ENCODE measurements at places on chromosomes 11 and 22. TPM values are rescaled to one million over a fixed set of nuclear protein-coding genes. Genes with fewer than 3 reads are reported as not detected.

CNIH2 gene
- not detected for total RNA-seq

HOATZ gene
- not detected for total RNA-seq

GNB1L gene
- 2.4 TPM for total RNA-seq

TSKU gene
- 3.0 TPM for total RNA-seq

FDX1 gene
- 7.9 TPM for total RNA-seq

CHKB gene
- 28.3 TPM for total RNA-seq
